HS-27A (cell line): ENCODE measurements at places on chromosomes 6 and 20.

DNA sequence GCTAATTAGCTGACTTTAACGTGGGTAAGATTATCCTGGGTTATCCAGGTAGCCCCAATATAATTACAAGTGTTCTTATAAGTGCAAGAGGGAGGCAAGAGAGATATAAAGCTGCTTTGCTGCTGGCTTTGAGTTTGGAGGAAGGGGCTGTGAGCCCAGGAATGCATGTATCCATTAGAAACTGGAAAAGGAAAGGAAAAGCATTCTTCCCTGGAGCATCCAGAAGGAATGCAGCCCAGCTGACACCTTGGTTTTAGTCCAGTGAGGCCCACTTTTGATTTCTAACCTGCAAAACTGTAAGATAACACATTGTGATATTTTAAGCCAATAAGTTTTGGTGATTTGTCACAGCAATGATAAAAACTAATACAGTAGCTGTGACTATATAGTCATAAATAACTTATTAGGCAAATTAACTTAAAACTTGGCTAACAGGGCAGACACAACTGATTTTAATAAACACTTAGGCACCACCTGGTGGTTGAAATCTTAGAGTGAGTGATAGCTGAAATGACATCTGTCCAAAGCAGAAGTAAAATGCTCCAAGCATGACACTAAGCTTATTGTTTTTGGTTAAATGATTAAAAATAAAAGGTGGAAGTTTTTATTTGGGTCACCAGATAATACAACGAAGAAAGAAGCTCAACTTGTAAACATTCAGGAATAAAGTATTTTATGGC lies 35.6 kb downstream of the ADGRF4 start:
- no peak for DNase-seq

GRCh38 chr6:135703621-135704020 lies 147.9 kb upstream of the PDE7B start:
- no peak for DNase-seq

- DNase-seq: no peak
Measured at GRCh38 chr20:19113343-19113930, 99.0 kb upstream of the SLC24A3 start.

GRCh38 chr6:133834472-133835170 lies 54.3 kb upstream of the TCF21 start:
- DNase-seq: no peak

DNA sequence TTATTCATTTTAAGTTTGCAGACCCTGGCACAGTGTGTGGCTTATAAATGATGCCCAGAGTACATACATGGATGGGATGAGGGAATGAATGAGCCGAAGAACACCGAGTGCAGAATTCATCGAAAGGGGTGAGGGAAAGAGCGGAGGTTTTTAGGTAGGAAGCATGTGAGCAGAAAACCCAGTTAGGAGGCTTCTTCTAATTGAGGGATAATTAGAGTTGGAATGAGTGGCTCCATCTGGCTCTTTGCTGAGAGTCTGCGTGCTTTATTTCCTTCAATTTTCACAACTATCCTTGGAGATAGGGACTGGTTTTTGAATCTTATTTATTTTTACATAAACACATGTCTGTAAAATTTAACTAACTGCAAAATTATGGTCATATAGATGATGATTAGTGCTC lies 150.7 kb downstream of the DOK5 start:
- DNase-seq: no peak
